ENCODE measurements at places on chromosomes 2 and 18.

DNA sequence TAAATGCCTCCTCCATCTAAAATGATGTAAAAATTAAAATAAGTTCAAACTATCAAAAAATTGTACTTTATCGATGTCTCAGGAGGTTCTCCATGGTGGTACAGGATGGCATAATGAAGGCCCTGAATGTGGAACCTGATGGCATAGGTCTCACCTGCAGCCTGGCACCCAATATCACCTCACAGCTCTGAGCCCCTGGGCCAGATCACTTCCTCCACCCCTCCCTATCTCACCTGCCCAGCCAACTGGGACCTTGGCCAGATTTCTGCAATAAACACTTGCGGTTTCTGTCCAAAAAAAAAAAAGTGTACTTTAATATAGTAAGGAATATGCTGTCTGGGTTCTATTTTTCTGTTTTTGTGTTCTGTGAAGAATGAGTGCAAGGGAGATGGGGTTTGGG lies 6.7 kb upstream of the RBM45 start:
- DNase-seq: no peak

- DNase-seq: peak; percentile 53
These were observed 31.9 kb downstream of the SH3RF3 start for GRCh38 chr2:109160714-109161440.

- no peak for DNase-seq
These were observed 56.0 kb downstream of the CCDC88A start for GRCh38 chr2:55363636-55364035.

GRCh38 chr18:73235491-73235890 lies 367.7 kb upstream of the NETO1 start:
- no peak for DNase-seq

GRCh38 chr2:134362740-134363139 lies 108.9 kb downstream of the MGAT5 start:
- no peak for DNase-seq

DNA sequence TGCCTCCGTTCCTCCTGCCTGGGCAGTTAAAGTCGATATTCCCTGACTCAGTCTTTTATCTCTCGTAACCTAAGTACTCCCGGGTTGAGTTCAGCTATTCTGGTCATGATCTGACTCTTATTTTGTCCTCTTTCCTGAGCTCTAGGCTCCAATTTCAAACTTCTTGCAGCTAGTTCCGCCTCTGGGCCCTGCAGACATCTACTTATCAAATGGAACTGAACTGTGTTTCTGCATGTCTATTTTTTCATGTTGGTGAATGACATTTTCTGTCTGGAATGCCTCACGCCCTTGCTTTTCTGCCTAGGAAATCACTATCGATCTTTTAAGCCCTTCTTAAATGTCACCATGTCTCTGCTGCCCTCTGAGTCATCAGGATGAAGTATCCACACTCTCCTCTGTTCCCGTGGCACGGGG lies 101.5 kb downstream of the VAPA start:
- peak; percentile 24 for DNase-seq

- no peak for DNase-seq
These were observed 177.8 kb downstream of the KIAA1328 start for GRCh38 chr18:37006742-37007141.

DNA sequence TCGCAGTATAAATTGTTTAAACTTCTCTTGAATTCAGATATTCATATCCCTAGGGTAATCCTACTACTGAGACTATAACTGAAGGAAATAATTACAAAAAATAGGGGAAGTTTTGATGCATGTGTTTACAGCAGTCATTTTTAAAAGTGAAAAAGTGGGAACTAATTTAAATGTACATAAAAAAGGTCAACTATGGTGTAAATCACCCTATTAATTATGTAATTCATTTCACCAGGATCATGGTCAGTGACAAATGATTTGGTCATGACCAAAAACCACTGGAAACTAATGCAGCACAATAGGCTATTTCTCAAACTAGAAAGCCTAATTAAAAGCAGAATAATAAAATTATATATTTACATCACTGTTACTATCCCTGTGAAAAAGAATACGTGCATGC lies 5.0 kb upstream of the CNGA3 start:
- no peak for DNase-seq

DNA sequence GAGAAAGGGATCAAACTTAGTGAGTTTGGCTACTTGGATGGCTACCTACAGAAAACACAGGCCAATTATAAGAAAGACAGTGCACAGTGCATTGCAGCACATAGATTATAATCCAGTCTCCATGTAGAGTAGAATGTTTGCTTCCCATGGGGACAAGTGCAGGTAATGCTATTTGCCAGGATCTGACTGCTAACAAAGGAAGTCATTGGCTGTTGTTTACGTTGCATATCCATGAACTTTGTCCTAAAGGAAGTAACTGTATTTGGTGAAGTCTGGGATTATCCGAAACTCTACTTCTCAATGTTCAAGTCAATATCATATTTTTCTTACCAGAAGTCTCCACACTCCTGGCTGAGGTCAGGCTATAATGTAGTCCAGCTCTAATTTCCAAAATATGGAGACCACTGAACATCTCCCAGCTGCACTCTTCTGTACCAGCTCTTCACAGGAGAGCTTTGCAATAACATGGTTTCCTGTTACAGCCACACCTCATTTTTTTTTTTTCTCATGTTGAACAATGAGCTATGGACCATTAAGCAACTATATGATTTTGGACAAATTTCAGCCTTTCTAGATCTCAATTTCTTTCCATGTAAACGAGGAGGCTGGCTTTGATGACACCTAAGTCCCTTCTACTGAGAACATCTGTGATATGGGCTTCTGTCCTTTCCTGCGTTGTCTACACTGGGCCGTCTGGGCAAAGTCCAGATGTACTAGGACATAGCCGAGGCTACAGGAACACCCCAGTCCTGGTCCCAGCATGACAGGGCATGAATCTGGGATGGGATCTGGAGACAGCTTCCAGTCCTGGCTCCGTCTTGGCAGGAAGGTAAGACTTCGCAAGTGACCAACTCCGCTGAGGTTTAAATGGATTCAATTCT lies 154.8 kb downstream of the LAMA1 start:
- no peak for DNase-seq

DNA sequence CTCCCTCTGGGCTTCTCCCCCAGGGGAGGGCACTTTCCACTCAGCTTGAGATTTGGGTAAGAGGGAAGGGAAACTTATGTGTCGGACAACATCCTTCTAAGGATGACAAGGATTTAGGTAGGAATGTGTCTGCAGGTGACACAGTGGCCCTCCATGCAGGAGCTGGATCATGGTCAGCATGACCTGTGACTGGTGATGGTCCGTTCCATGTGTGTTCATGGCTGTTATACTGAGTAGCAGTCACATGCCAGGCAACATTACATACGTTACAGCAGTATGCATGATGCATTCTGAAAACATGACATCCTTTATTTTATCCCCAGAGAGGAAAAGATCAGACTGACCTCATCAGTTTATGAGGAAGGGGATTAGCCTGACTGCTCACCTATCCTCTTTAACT lies 192.1 kb downstream of the SEPTIN10 start:
- no peak for DNase-seq

- no peak for DNase-seq
These were observed 191.1 kb downstream of the IKZF2 start for GRCh38 chr2:212960336-212960735.

DNA sequence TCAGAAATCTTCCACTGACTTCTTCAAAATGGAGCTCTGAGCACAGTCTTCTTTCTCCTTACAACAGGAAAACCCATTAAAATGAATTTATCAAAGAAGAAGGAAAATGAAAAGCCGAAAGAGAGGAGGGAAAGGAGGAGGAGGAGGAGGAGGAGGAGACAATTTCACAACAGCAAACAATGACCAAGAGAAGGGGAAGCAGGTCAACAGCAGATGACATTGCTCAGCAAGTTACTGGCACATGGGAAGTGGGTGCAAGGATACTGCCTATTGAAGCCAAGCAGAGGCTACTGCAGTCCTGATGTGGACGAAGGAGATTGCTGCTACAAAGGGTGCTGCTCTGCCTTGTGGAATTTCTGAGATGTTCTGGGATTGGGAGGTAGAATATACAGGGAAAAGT lies 268.2 kb upstream of the FBXO11 start:
- no peak for DNase-seq

DNA sequence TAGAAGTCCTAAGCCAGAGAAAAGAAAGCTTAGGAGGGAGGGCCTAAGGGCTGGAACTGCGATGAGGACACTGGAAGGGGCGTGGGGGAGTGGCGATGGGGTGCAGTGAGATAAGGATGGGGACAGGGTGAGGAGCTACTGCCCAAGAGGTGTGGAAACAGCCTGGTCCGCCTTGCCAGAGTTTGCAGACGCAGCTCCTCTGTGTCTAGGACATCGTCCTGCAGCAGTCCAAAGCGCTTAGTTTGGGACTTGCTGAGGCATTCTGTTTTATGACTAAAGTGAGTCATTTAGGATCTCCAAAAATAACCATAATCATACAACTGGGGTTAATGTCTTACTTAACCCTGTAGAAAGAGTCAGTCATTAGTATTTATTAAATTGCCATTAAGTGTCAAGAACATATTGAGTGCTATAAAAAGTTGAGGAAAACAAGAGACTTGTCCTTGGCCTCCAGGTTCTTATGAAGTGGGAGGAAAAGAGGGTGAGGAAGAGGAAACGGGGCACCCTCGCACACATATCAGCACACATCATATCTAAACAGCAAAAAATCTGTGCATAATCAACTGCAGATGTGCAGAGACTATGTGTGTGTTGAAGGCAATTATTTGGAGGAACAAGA lies 74.8 kb downstream of the CDK15 start:
- DNase-seq: no peak

DNA sequence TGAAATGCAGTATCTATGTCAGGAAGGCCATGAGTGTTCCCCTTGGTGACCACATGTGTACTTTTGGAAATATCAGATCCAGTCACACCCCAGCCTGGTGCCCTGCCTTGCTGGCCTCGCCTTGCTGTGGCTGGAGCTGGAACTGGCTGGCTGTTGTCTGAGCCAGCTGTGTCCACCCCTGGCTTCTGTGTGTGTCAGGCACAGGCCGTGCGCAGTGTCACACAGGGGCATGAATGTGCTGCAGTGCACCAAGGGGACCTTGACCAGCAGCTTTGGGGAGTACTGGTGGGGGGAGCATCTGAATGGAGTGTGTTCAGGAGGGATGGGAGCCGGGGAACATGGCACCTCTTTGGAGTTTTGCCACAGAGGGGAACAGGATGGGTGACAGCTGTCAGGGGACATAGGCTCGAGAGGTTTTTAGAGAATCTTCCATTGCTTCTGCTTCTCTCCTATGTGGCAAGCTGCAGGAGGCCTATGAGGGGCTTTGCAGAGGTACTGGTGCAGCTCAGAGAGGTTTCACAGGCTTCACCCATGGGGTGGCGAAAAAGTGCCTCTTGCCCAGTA lies 44.7 kb upstream of the FAHD2A start:
- peak; percentile 23 for DNase-seq

- no peak for DNase-seq
These were observed 19.5 kb downstream of the G6PC2 start for GRCh38 chr2:168920504-168921157.

DNA sequence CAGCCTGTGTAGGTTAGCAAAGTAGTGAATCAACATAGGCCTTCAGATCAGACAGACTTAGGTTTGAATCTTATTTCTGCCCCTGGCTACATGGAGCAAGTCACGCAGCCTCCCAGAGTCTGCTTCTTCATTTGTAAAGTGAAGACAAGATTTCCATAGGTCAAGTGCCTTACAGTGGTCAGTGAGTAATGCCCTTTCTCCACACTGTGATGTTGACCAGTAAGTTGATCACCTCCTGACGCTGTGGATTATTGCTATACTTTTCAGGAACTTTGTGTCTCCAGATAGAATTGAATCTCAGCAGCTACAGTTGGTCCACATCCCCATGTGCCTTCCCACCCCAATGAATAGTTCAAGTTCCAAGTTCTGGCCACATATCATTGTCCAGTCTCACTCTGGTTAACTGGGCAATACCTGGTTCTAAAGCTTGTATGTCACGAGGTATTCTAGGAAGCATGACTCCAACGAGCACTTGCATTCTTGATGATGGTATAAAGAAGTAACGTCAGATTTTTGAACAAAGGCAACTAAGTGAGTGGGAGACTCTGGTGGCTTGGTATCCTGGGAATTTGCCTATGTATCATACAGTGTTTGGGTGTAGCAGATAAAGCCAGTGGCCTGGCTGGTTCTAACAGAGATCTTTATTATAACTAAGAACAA lies 2.1 kb upstream of the CLIP4 start:
- no peak for DNase-seq

- no peak for DNase-seq
These were observed 29.0 kb upstream of the GIGYF2 start for GRCh38 chr2:232667989-232668583.

DNA sequence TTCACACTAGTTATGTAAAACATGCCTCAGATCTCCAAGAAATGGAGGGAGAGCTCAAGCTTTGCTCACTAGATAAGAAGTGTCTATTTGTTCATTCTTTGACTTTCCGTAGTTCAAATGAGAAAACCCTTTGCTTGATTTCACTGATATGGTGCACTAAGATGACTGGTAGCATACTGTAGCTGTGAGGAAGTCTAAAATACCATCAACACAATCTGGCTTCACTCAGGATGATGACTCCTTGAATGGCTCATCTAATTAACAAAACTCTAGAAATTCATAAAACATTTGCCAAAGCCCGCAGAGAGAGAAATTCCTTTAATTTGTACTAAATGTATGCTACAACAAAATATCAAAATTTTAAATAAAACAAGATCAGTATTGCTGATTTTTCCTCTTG lies 152.8 kb upstream of the STK17B start:
- no peak for DNase-seq

DNA sequence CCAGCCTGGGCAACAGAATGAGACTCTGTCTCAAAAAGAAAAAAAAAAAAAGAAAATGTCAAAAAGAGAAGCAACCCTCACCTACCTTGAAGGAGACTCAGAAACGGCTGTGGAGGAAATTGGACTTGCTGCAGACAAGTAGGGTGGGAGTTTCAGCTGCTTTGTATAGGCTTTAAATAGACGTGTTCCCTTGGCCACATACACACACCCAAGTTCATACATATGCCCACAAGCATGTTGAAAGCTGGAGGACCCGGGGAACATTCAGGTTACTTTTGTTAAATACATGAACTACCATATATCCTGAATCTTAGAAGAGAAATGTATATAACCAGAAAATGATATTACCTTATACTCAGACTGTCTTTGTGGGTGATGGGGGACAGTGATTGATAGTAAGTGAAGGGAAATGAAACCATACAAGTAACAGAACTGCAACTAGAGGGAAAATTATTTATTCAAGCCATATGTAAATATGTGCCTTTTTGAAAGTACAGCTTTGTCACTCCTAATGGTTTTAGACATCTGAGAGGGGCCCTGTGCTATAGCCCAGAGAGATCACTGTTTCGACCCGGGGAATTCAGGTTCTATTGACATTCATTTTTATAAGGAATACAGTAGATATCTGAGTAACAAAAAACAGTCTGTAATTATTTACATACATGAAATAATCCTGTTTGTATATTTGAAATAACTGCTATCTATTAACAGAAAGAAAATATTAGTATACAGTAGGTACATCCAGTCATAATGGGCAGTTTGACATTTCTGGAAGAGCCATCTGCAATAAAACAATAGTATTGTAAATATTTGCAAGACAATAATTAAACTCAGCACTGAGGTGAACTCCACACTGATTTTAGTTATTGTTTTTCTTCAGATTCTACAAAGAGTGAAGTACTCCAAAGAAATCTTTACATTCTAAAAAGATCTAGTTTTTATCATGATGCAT lies 48.0 kb upstream of the TGIF1 start:
- no peak for DNase-seq
